ENCODE measurements at places on chromosomes 5 and 9.

DNA sequence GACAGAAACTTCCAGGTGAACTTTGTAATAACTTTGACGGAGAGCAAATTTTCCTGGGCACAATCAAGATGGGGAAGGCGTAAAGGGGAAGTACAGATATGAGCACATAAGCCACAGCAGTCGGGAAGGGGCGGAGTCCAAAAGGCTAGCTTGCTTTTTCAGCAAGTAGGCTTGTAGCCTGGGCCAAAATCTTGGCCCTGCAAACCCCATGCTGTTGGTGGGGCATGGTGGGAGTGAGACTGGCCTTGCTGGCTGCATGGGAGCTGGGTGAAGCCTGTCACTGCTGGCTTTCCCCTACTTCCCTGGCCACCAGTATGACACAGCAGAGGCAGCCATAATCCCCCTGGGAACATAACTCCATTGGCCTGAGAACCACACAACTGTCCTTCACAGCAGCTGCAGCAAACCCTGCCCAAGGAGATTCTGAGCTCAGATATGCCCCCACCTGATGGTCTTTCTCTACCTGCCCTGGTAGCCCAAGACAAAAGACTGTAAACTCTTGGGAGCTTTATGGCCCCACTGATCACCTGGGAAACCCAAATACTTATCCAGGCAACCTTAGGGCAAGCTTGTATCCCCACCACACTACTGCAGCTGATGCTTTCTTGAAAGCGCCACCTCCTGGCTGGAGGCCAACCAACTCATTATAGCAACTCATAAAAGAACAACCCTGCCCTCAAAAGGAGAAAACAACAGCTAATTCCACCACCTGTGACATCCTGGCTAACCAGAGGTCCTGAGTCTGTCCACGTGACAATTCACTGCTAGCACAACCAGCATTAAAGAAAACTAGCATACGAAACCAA, 24.0 kb downstream of the DCTN4 start:
- no peak for DNase-seq

- DNase-seq, result no peak
Measured at GRCh38 chr5:995318-995717, 13.3 kb upstream of the NKD2 start.

DNA sequence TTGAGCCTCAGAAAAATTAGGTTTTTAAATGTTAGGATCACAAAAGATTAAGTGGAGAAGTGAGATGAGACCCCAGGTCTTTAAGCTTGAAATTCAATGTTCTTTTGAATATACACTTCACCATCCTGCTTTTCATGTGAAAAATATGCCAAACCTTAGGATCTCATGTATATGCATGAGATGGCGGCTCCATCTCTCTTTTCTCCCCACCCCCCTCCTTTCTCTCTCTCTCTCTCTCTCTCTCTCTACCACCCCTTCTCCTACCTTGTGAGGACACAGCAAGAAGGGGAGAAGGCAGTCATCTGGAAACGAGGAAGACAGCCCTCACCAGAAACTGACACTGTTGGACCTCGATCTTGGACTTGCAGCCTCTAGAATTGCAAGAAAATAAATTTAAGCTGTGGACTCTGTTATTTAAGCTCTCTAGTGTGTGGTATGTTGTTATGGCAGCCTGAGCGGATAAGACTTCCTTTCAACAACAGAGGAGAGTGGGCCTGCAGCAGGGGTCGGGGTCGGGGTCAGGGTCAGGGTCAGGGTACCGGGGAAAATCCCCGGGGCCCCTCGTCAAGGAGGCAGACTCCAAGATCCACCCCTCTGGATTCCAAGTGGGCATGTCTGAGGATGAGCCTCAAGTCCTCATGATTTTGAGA, 16.4 kb upstream of the ALDH1B1 start:
- no peak for DNase-seq

GRCh38 chr5:134110382-134110781, 4.1 kb upstream of the TCF7 start:
- no peak for DNase-seq

DNA sequence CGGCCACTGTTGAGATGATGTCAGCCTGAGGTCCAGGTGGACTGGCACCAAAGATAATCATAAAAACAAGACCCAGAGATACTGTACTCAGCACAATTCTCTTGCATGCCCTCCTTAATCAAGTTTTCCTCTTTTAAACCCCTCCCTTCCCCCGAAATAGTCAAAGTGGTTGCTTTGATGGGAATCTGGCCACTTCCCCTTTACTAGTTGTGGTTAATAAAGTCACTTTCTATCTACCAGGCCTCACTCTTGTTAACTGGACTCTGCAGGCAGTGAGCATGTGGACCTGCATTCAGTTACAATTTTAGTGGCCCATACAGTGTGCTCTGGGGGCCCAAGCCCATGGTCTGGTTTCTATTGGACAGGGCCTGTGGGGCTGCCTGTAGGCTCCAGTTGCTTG, 17.5 kb downstream of the FBP2 start:
- DNase-seq, result no peak

DNA sequence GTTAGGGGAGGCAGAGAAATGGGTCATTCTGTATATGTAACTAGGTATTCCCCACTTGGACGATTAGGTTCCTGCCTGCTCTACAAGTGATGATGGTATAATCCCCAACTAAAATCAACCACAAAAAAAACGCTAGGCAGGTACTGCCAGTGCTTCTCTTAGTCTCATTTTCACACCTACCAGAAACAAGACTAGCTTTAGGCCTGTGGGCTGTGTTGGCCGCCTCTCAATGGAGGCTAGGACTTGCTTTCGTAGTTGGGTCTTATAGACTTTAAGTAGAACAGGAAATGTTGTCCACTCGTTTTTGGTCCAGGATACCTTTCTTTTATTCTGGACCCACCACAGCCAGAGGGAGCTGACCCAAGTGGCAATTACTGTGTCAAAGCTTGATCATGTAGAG, 111.8 kb downstream of the UNC13B start:
- DNase-seq, result no peak

DNA sequence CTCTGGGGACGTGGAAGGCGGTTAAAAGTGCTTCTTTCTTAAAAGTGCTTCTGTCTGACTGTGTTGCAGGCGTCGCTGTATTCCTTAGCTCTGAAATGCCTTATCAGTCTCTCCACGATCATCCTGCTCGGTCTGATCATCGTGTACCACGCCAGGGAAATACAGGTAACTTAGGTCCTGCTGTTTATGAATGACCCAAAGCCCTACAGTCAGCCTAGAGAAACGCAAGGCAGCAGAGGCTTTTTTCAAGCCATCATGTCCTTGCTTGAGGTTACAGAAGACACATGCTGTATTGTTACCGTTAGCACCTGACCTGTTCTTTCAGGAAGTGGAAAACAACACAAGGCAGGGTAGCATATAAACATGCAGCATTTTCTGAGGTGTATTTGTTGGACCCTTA, 2.0 kb downstream of the KCNN2 start:
- DNase-seq, result no peak

DNA sequence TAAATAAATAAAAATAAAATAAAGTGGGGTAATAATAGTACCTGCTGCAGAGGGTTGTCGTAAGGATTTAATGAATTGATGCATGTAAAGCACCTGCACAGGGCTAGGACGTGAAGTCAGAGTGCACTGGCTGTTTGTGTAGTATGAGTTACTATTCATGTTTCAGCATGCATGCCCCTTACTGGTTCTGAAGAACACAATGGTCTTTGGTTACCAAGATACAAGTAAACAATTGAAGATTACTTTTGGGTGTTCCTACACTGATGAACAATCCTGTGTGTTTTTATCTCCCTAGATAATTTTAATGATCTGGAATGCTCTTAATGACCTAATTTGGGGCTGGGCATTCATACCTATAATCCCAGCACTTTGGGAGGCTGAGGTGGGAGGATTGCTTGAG, 23.2 kb upstream of the PRRC2B start:
- no peak for DNase-seq

GRCh38 chr9:82128011-82128696, 139.6 kb downstream of the SPATA31D1 start:
- no peak for DNase-seq

- no peak for DNase-seq
Measured at GRCh38 chr5:141825791-141826560, 52.2 kb downstream of the PCDH1 start.

GRCh38 chr9:6355728-6356127, 27.6 kb downstream of the TPD52L3 start:
- DNase-seq, result no peak

DNA sequence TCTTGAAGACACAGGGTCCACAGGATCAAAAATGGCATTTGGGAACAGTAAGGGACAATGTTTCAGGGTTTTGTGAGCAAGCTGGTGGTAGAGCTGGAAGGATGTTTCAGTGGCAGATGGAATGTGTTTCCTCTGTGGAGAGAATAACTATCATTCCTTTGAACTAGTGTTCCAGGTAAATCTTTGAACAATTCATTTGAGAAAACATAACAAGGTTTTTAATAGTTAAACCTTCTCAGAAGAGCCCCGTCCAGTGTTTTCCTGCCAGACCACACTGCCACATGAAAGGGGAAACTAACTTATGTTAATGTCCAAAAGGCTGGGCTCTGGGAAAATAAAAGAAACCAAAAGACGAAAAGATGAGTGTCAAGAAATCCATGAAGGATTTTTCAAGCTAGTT, 207.0 kb upstream of the ZNF462 start:
- no peak for DNase-seq

GRCh38 chr5:69043655-69043996, 50.2 kb upstream of the SLC30A5 start:
- no peak for DNase-seq

GRCh38 chr5:114477816-114478334, 116.0 kb downstream of the KCNN2 start:
- DNase-seq, result no peak

DNA sequence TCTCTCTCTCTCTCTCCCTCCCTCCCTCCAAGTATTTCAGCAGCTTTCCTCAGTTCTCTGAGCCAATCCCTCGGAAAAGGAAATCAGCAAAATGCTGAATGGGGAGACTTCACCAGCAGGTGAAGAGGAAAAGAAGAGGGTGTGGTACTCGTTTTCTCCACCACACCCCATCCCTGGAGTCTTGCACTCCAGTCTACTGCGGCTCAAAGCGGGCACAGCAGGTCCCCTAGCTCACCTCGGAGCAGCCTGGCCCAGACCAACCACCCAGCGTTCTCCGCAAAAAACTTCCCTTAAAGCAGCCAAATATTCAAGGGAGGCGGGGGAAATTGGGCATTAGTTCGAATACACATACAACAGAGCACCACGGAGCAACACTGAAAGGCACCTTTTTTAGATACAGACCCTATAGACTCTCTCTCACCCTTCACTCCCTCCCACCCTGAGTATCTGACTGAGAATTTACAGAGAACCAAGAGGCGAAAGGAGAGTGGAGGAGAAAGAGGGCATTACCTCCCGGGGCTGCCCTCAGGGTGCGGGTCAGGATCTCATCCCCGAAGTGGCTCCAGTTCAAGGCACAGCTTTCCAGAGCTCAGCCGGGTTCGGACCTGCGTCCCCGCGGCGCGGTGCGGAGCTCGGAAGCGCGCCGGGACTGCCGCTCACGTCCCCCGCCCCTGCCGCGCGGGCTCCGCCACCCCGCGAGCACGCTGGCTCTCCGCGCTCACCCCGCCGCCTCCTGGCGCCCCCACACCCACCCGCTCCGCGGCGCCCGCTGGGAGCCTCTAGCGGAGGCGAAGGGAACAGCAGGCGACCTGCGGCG, 1638.5 kb upstream of the C9orf72 start:
- DNase-seq, result no peak
